ENCODE measurements at places on chromosomes 2 and 18.
A peak's percentile ranks its signal among the peaks of the same experiment; 100 is the strongest.

- no peak for DNase-seq
Measured at GRCh38 chr2:237649541-237650454, 22.4 kb downstream of the LRRFIP1 start.

DNA sequence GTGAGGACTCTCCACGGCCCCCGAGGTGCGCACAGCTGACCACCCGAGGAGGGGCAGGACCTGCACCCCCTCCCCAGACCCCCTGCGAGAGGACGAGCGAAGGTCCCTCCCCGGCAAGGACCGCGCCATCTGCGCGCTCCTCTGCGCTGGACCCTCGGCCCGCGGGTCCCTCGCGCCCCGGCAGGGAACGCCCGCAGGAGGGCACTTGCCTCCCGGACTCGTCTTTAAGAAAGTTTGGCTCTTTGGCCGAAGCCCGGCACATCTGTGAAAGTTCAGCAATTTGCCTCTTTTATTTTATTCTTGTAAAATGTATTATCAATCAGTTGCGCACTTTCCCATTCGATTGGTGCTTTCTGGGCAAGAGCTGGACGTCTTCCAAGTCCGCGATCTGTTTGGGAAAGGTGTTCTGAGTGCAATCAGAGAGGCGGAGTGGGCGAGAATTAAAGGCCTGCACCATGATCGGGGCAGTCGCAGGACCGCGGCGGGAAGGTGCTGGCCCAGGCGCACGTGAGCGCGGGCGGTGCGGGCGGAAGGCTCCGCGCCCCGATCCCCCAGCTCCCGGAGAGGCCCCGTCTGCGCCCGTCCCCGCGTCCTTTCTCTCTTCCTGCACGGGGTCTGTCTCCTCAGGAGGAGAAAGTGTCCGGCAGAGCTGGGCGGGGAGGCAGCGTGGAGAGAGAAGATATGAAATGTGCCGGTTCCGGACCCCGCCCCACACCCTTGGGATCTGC is 1.6 kb upstream of the ALKAL2 start:
- DNase-seq, result peak; percentile 34

DNA sequence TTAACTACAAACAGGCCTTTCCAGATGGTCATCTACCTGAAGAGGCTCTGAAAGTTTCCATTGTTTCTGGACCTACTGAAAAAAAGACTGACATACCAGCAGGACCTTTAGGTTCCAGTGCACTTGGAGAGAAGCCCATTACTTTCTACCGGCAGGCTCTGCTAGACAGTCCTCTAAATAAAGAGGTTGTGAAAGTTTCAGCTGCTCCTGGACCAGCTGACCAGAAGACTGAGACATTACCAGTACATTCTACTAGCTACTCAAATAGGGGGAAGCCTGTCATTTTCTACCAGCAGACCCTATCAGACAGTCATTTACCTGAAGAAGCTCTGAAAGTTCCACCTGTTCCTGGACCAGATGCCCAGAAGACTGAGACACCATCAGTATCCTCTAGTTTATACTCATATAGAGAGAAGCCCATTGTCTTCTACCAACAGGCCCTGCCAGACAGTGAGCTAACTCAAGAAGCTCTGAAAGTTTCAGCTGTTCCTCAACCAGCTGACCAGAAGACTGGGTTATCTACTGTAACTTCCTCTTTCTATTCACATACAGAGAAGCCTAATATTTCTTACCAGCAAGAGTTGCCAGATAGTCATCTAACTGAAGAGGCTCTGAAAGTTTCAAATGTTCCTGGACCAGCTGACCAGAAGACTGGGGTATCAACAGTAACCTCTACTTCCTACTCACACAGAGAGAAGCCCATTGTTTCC is 65.8 kb downstream of the ALMS1 start:
- DNase-seq, result peak; percentile 77

DNA sequence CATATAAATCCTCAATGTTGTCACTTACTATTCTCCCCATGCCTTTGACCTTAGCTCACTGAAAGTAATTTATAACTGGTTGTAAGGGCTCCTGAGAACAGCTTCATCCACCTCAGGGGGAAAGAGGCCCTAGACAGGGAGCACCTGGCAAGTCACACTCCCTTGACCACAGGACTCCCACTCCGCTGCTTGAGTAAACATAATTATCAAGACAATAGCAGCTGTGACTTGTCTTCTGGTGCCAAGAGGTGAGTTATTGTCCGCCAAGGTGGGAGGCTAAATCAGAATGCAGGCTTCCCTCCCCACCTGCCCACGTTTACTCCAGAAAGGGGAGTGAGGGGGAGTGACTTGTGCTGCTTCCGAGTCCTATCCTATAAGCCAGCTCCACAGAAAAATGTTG is 230.6 kb upstream of the LRATD1 start:
- no peak for DNase-seq

DNA sequence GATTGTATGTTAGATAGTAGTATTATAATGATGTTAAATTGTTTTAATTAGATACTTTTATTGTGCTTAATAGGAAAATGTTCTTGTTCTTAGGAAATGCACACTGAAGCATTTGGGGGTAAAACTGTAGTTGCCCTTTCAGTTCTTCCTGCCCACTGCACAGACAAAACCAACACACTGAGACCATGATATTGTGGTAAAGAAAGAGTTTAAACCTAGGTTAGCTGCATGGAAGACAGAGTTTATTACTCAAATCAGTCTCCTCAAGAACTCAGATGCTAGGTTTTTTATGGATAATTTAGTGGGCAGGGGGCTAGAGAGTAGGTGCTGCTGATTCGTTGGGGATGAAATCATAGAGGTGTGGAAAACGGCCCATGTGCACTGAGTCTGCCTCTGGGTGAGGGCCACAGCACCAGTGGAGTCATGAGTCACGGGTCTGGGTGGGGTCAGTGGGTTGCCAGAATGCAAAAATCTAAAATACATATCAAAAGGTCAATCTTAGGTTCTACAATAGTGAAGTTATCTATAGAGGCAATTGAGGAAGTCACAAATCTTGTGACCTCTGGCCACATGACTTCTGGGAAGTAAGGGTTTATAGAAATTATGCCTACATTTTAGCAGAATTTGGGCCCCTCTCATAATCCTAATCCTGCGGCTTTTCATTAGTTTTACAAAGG is 283.4 kb upstream of the FBXO11 start:
- DNase-seq, result peak; percentile 46

DNA sequence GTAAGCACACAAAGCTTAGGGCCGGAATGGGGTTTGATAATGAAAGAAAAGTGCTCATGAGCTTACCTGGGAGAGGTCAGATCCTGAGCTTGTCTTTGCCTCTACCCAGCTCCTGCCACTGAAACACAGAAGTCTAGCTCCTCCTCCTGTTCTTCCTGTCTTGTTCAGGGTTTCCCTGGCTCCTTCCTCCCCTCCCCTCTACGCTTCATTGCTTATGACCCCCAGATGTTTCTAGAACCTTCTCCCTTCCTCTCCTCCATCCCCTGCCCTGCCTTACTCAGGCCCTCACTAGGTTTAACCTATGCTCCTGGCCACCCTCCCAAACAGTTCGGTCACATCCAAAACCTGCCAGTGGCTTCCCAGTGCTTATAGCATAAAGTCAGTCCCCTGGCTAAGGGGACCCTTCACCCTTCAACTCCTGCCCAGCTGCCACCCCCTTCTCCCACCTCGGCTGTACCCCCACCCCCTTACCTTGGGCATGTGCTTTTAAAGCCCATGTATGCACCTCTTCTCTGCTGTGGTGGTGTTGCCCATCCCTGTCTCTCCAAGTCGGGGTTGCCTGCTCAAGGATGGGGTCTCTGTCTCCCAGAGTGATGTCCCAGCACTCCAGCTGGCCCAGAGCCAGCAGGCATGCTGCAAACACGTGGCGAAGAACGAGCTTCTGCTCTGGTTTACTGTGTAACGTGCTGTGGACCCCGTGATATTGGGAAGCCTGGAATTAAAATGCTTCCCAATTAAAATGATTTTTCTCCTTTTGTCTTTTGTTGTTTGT is 233.6 kb downstream of the TPGS2 start:
- no peak for DNase-seq

DNA sequence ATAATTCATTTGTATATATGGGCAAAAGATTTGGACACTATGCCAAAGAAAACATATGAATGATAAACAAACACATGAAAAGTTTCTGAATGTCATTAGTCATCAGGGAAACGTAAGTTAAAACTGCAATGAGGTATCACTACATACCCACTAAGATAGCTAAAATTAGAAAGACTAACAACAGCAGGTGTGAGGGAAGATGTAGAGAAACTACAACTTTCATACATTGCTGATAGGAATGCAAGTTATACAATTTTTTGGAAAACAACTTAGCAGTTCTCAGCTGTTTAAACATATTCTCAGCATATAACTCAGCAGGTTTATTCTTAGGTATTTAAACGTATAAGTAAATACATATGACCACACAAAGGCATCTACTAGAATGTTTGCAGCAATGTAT is 563.5 kb upstream of the KLHL29 start:
- DNase-seq, result no peak

- DNase-seq, result no peak
Measured at GRCh38 chr18:24293254-24293653, 104.4 kb downstream of the OSBPL1A start.

DNA sequence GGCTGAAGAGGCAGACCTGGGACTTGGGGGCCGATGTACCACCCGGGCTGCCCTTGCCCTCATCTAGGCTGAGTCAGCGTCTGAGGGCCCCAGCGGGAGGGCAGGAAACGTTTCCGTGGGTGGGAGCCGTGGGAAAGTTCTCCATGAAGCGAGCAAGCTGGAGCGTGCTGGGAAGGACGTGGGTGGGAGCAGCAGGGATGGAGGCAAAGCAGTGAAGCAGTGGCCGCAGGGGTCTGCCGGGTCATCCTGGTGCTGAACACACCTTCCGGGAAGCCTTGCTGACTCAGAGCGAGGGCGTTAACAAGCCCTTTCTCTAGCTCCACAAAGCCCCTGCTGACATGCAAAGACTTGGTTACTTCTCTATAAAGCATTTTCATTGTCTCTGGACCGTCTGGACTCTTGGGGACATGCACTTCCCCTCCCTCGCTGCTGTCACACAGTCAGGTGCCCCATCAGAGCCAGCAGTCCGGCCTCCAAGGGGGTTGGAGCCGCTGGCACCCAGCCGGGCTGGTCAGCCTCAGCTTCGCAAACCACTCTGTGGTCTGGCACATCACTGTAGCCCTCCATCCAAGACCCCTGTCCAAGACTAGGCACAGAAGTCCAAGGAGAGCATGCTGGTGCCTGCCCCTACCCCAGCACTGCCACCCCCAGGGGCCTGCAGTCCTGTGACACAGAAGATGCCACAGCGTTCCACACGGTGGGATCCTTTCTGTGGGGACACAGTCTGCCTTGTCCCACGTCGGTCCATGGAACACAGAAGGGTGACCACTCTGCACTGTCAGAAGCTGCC is 115.1 kb upstream of the GPC1 start:
- DNase-seq, result no peak

- peak; percentile 56 for DNase-seq
Measured at GRCh38 chr2:138503652-138504051, 2.1 kb downstream of the SPOPL start.
